CD4-positive, alpha-beta T cell treated with Interleukin-17A for 4 hours (primary cell): ENCODE measurements at places on chromosomes 7 and 10.

- no peak for DNase-seq
These were observed at the start of gene COL28A1 for GRCh38 chr7:7535691-7536090. COL28A1 (minus strand) TSS chr7:7535873; CDS start chr7:7532875, 2,998 bp downstream.

DNA sequence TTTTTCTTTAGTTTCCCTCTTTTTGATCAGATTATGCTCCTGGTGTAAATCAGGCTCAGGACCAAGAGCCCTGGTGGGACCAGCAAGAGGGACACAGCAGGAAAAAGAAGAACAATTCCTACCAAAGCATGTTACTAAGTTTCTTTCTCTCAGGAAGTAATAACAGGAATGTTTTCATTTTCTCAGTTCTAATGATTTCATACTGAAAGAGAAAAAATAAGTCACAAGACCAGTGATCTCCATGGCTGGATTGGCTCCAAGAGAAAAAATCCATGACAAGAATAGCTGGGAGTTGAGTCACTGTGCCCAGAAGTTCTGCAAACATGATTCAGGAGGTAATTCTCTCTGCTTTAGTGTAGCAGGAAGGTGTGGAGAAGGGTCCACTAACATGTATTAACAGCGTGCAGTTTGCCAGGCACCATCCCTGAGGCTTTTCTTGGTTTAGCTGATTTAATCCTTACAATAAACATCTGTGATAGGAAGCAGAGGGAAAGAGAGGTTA, 23.8 kb upstream of the IFIT2 start:
- DNase-seq = no peak

DNA sequence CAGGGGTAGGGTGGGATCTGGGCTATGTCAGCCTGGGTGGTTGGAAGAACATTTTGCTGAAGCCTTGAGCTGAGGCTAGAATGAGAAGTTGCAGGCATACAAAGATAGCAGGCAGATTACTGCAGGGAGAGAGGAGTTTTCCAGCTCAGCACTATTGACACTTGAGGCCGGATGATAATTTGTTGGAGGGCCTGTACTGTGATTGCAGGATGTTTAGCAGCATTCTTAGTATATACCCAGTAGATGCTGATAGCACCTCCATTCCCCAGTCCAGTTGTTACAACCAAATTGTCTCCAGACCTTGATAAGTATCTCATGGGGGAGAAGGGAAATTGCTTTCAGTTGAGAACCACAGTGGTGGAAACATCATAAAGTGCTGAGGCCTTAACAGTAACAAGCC, 158.6 kb upstream of the CHRM2 start:
- DNase-seq = no peak

GRCh38 chr7:92158660-92159575, 20.0 kb downstream of the LRRD1 start:
- no peak for DNase-seq

GRCh38 chr7:80255656-80256055, 121.0 kb downstream of the GNAI1 start:
- no peak for DNase-seq

- no peak for DNase-seq
These were observed 128.6 kb upstream of the KCTD7 start for GRCh38 chr7:66500087-66500486.

- DNase-seq = peak; percentile 51
These were observed 26.4 kb downstream of the CDK6 start for GRCh38 chr7:92809760-92810573.

- DNase-seq = peak; percentile 3
These were observed 201.3 kb downstream of the JCAD start for GRCh38 chr10:29857843-29858701.

DNA sequence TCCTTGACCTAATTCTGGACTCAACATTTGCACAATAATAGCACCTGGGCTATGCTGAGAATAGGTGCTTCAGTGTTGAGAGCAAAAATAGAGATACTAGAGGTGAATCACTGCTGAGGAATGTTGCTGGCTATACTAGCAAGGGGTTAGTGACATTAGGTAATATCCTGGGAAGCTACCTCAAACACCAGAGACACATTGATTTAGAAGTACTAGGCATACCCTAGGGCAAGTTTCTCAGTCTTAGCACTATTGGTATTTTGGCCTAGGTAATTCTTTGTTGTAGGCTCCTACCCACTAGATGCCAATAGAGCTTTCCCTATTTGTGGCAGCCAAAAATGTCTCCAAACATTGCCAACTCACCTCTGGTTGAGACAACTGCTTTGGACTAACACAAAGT, 484.0 kb upstream of the MBL2 start:
- DNase-seq = no peak

DNA sequence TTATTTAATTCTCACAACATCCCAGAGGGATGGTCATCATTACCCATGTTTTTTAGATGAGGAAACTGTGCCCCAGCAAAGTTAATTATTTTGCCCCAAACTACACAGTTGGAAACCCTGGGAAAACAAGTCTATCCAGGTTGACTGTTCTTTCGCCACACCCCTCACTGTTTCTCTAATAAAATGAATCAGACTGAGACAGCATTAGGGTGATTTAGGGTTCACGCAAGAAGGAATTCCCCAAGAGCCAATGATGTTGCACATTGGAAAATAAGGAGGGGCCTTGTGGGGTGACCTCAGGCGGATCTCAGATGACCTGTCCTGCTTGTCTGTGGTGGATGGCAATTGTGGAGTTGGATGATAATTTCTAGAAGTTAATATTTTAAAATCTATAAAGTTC, 135.7 kb upstream of the TBX20 start:
- DNase-seq = no peak

GRCh38 chr7:148058092-148058491, 532.5 kb upstream of the C7orf33 start:
- DNase-seq = no peak

DNA sequence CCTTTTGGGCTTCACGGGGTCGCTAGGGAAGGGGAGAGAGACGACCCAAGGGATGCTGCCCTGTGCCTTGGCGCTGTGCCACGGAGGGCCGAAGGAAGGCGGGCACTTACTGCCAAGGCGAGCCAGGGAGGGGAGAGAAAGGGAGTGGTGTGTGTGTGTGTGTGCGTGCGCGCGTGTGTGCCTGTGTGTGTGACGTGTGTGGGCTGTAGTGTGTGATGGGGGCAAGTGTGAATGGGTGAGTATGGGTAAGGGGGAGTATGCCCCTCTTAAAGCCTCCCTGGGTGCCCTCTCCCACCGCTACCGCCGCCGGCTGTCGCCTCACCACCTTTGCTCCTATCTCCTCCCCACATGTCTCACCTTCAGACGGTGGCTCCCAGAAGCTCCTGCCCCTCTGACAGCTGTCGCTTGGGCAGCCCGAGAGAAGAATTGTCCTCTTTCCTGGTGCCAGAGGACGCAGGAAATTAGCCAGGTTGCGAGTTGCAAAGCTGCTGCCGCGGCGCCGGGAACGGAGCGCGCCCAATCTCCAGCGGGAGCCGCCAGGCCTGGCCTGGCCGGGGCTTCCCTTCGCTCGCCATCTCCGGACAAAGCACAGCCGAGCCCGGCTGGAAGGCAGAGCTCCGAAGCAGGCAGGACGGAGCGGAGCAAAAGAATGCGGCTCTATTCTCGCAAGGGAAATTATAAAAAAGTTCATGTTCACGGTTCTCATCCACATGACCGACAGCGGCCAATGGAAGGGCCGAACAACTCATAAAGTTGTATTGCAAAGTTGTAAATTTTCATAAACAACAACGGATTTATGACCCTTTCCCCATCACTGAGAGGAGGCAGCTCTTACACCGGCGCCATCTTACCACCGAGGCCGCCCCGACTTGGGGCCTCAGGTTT, at the start of gene HOXA3:
Gene HOXA3, minus strand, starts transcription at position 653 of the 885 bp plus-strand sequence. CDS start 41,943 bp downstream, outside the sequence.
- no peak for DNase-seq

DNA sequence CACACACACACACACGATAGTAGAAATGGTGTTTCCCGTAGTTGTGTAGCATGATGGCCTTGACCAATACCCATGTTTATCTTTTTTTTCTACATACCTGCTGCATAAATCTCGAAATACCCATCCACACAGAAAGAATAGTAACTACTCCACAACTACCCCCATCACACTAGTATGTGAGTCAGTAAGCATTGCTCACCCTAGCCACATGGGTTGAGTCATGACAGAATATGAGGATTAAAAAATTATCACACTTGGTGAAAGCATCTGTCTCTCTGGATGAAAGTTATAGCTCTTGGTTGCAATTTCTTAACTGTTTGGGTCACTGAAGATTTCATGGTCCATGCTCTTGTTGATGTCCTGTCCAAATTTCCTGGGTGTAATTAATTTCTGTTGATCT, 103.4 kb upstream of the MDFIC start:
- no peak for DNase-seq
